ENCODE measurements at places on chromosomes 6 and 20.

DNA sequence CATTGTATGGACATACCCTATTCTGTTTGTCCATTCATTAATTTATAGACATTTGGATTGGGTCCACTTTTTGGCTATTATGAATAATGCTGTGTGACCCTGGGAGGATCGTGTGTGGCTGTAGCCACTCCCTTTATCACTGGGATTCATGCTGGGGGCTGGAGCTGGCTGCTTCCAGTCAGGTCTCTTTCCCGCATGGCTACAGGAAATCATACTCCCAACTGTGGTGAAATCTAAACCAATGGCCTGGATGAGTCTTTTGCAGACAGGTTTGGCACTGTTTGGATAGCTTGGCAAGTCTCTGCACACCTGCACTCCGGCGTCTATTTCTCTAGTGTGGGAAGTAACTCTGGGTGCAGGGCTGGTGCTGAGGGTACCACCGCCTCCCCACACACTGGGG lies 80.4 kb downstream of the RIN2 start:
- DNase-seq: no peak

DNA sequence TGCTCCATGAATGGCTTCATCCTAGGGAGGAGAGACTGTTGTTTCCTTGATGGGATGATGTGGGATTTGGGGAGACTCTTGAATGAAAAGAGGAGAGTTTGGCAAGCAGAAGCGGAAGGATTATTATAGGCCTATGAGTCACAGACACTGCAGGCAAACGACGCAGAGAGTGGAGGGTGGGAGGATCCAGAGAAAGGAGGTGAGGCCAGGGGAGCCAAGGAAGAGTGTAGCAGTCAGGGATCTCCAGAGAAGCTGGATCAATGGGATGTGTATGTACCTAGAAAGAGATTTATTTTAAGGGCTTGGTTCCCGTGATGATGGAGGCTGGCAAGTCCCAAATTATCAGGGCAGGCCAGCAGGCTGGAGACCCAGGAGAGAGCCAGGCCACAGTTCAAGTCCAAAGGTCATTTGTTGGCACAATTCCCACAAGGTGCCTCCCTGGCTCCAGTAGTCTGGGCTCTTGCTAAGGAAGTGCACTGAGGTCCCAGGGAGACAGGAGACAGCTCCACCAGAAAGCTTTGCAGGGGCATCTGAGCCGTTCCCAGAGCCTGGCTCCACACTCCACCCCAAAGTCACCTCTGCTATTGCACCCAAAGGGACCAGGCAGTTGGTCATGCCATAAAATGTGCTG lies 76.0 kb downstream of the ADTRP start:
- no peak for DNase-seq

GRCh38 chr6:166691199-166691598 lies 64.1 kb upstream of the RPS6KA2 start:
- no peak for DNase-seq

- DNase-seq: no peak
Observed at GRCh38 chr20:4453359-4453758, 268.4 kb upstream of the PRND start.

DNA sequence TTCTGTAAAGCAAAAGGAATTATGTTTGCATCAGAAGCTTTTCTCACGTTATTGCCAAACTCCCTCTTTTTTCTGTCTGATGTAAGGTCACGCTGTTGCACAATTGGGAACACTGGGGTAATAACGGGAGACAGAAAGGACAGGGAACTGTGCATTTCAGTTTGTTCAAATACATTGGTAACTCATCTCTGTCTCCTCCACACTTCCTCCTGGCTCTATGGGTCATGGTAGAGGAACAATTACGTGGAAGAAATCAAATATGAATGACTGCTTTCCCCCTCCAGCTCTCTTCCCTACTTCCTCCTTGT lies 132.2 kb upstream of the TNFAIP3 start:
- DNase-seq: no peak

Data from stimulated activated CD4-positive, alpha-beta T cell treated with anti-CD3 and anti-CD28 coated beads, Interleukin-15, amount 100 ng/mL, for 24 hours (primary cell).